ENCODE measurements at places on chromosomes 2 and 18.

DNA sequence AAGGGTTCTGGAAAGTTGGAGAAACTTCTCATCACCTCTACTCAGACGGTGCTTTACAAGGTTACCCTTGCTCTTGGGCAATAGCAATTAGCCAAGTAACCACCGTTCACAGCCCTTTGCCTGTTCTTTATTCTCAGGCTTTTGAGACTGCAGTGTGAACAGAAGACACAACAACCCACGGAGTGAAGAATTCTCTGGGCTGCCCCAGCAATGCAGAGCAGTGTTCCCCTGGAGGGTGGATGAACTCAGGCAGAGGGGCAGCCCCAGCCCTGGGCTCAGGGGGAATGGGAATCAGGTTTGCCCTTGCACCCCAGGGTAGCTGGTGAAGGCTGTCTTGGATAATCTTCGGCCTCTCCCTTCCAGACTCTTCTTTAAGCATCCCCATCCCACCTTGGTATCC is 69.1 kb downstream of the MCFD2 start:
- no peak for DNase-seq

- DNase-seq = no peak
These were observed 31.0 kb downstream of the THSD7B start for GRCh38 chr2:136796339-136796738.

- no peak for DNase-seq
These were observed 26.8 kb upstream of the LDLRAD4 start for GRCh38 chr18:13191779-13192178.

DNA sequence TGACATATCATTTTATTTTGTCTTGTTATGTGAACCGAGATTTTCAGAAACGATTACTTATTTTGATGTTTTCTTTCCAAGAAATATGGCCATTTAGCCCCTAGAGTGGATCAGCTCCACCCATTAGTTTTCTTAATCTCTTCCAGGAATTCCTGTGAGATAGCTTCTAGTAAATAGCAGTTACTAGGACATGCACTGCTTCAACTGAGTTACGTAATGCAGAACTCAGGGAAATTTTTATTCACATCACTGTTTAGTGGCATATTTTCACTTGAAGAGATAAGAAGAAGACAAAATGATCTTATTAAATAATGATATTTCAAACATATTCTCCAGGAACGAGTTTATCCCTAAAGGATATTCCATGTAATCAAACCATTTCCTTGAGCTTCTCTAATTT is 573.5 kb upstream of the CNTNAP5 start:
- DNase-seq = no peak

DNA sequence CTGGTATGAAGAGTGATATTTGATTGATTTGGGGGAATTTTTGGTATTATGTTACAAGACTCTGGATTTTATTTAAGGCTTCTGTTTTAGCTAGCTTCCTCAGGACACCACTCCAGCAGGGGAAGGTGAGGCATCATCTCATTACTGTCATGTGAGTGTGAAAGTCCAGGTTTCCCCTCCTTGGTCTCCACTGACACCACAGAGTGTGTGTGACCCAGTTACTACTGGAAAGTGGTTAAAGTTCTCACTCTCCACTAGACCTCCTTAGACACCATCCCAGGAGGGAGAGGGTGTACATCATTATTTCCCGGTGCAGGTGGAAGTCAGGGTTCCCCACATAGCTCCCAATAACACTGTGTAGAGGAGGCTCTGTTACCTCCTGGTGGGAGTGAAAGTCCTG is 35.8 kb upstream of the EPG5 start:
- DNase-seq = no peak

DNA sequence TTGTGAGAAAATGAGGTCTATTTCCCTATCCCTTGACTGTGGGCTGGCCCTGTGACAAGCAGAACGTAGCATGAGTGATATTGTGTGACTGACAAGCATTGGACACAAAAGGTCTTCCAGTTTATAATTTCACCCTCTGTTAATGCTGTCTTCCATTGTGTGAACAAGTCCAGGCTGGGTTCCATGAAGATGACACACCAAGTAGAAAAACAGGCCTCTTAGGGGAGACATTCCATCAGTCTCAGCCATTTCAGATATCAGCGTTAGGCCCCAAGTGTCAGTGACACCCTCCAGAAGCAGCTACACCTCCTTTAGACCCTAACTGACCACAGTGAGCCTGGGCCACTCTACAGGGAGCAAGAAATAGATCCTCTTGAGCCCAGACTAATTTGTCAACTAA is 511.3 kb downstream of the FBXO15 start:
- DNase-seq = no peak

DNA sequence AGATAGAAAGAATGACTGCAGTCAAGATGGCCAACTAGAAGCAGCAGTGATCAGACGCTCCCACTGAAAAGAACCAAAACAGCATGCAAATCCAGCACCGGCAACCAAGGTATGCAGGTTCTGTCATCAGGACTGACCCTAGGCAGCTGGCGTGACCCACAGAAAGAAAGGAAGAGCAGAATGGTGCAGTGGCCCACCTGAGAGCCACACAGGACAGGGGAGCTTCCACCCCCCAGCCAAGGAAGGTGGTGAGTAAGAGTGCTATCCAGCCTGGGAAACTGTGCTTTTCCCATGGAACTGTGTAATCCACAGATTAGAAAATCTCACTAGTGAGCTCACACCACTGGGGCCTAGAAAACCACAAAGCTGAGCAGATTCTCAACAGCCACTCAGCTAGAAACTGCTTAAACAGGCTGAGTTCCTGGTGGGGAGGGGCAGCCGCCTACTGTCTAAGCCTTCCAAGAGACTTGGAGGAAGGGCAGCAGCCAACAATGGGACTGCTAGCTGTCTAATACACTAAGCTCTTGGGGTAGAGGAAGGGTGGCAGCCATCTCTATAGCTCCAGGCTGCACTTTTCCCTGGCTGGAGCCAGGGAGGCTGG is 127.9 kb downstream of the EVA1A start:
- DNase-seq = no peak

DNA sequence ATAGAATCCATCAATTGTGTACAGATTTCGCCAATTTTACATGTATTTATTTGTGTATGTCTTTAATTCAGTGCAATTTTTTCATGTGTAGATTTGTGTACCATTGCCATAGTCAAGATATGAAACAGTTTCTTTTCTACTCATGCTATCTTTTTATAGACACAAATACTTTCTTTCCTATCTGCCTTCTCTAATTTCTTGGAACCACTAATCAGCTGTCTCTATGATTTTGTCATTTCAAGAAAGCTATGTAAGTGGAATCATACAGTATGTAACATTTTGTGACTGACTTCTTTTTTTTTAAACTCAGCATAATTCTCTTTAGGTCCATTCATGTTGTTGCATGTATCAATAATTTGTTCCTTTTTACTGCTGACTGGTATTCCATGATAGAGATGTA is 33.3 kb downstream of the KIAA1328 start:
- DNase-seq = no peak

DNA sequence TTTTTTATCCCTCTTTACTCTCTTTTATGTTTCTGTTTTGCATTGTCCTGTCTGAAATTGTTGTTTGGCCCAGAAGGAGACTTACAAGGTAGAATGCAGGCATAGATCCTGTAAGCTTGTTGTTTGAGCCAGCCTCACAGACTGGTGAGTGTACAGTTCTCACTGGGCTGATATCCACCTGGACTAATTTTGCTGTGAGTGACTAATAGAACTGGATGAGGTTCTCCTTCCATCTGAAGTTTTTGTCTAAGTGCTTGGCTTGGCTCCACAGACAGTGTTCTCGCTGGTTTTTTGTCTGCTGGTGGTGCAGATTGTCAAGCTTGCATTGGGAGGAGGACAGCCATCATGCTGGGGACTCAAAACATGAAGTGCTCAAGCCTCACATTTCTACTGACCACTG is 495.7 kb downstream of the TSN start:
- no peak for DNase-seq

GRCh38 chr2:124131276-124131675 is 106.2 kb downstream of the CNTNAP5 start:
- no peak for DNase-seq

DNA sequence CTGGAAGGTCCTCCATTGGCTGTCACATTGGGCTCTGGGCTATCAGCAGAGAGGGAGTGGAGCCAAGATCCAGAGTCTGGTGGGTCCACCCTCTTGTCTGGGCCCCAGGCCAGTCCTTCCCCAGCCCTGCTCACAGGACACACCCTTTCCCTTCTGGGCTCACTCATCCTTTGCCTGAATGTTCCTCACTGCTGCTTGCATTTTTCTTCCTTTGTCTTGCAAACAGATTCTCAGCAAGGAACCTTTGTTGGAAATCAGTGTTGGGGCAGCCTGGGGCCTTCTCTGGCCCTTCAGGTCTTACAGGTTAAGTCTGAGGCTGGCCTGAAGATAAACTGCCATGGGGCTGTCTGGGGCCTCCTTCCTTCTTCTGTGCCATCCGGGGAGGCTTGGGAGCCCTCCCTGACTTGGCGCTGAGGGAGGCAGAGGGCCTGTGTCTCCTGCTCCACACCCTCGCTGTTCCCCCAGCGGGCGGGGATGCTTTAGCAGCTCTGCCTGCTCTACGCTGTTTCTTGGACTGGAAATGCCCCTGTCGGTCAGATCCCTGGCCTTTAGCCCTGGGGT is 11.5 kb upstream of the CELF4 start:
- DNase-seq = no peak

GRCh38 chr2:240670402-240670801 is 12.3 kb downstream of the AQP12B start:
- DNase-seq = no peak

- no peak for DNase-seq
These were observed 172.2 kb upstream of the HAAO start for GRCh38 chr2:42964439-42965083.

DNA sequence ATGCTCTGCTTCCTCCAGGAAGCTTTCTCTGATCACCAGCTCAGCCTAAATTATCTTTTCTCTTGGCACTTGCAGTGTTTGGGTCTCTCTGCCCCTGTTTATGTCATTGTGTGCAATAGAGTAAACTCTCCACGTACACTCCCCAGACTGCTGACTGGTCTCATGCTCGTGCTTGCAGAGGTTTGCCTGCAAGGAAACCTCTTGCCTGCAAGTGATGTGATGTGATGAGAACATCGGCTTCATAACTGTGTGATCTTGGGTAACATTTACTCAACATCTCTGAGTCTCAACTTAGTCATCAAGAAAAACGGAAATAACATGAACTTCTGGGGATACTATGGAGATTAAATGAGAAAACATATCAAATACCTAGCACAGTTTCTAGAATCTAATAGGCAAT is 92.3 kb downstream of the BIN1 start:
- no peak for DNase-seq

GRCh38 chr2:158174495-158174894 is 72.8 kb downstream of the UPP2 start:
- DNase-seq = no peak

- DNase-seq = no peak
These were observed 15.1 kb upstream of the RIOK3 start for GRCh38 chr18:23438046-23438377.

DNA sequence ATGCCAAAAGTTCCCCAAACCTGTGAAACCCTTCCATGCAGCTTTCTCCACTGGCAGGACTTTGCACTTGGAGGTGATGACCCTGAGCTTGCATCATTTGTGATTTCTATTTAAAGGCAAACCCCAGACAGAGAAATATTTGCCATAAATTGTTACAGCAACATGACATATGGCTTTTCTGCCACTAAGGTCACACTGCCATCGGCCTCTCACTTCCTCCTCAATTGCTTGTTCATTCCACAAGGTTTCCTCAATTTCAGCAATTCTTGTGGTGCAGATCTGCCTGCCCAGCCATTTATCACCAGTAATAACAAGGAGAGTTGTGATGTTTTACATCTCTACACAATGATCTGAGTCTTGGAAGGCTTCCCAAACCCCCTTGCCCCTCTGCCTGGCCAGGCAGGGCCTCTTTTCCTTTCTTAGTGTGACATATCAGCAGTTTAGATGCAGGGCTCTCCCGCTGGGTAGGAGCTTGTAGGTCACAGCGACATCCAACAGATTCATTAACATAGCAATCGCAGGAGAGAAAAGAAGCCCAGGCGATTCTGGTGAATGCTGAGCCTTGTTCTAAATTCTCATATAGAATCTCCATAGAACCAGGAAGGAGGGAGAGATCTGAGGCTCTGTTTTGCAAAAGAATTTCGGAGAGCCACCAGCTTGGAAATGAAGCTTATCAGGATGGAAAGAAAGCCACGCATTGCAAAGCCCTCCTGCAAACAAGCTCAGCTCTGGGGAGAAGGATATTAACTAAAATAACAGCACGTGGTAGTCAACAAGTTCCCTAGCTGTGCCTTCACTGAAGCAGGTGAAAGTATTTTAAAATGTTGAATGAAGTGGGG is 46.7 kb upstream of the ITGA6 start:
- no peak for DNase-seq

DNA sequence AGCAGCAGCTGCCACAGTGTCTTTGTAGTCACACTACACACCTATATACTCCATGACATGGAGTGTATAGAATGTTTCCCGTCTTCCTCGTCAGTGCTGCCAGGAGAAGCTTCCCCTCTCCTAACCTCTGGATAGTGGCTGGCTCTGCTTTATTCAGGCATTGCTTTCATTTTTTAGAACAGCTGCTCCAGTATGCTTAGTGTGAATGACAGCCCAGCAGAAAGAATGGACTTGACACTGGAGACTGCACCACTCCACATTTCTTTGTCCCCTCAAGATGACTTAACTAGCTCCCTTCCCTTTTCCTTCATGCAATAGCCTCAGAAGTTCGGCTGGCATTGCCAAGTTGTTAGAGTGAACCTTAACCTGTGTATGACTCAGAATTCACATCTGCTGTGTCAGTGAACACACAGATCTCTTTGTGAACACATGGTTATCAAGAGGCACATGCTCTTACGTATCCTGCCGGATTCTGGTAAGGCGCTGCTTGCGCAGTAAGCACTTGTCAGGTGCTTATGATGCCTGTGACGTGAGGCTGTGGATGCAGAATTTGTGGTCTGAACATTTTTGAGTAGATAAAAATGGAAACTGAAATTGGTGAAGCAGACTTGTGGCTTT is 73.9 kb downstream of the NEDD4L start:
- peak; percentile 99 for DNase-seq

DNA sequence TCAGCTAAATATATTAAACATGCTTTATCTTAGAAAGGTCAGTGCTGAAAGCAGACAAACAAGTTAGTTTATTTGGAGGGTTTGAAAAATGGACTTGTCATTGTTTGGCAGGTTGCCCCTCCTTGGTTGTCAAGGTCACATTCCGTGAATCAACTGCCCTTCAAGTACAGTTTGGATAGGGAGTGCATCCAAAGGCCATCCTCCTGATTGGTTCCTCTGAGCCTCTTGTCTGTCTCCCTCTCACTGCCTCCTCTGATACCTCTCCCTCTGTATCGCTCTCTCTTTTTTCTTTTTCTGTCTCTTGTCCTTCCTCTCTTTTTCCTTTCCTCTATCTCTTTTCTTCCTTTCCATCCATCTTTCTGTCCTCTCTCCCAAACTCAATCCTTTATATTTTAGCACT is 5.4 kb downstream of the ITGAV start:
- DNase-seq = peak; percentile 22

GRCh38 chr2:163897799-163898198 is 162.0 kb upstream of the FIGN start:
- DNase-seq = no peak

DNA sequence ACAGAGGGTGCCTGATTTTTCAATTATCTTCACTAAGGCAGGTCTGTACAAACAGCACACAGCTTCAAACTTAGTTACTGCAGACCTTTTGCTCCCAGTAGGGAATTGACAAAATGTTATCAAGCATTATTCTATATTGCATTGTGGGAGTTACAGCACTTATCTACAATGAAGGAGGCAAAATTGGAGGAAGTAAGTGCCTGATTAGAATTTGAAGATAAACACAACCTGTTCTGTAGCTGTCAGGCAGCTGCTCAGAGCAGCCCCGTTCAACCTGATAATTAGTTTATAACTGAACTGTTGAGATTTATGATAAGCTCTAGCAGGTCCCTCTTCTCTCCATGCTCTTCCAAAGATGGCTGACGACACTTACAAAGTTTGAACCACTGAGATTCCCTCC is 364.4 kb upstream of the CYRIA start:
- DNase-seq = no peak

GRCh38 chr2:23694058-23695045 is 232.6 kb downstream of the ATAD2B start:
- DNase-seq = no peak

Measured in SK-MEL-5 (cell line).